CD4-positive, alpha-beta T cell treated with Interferon gamma for 1 hour (primary cell): ENCODE measurements at places on chromosomes 3 and 15.

DNA sequence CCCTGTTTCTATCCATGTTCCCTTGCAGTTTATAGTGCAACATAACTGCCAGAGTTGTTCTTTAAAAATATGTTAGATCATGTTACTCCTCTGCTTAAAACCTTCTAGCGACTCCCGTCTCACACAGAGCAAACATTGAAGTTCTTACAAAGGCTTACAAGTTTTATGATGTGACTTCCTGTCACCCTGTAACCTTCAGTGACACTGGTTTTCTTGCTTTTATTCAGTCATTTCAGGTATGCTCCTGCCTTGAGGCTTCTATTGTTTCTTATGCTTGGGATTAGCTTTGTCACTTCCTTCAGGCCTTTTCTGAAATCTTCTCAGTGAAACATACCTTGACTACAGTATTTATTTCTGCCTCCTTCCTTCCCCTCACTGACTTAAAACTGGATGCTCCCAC lies 252.1 kb downstream of the DOCK3 start:
- no peak for DNase-seq

DNA sequence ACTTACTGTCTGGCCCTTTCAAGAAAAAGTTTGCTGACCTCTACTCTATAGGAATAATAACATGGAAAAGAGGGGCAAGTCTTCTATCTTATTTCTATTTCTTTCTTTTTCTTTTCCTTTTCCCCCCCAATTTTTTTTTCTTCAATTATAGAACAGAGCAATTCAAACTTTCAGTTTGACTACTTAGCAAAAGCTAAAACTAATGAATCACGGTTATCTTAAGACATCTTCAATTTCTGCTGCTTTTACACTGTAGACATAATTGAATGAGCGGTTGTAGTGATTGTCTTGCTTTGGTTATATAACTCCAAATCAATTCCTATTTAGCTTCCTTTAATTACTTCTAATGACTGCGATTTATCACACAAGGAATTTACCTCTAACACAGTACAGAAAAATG lies 74.3 kb upstream of the P2RY1 start:
- DNase-seq = no peak

GRCh38 chr3:188568736-188569135 lies 414.8 kb downstream of the LPP start:
- no peak for DNase-seq

DNA sequence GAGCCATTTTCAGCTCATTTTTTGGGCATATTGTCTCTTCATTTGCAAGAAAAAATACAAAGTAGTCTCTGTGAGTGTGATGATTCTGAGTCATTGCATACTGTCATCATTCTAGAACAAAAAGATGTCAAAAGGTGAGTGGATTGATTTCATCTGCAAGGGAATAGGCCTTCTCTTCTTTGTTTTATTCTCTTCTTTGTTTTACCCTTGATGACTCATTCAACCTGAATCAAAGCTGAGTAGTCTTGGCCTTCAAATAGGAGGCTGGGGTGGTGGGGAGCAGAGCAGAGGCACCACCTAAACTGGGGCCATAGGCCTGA lies 25.4 kb downstream of the CYP19A1 start:
- DNase-seq = no peak

DNA sequence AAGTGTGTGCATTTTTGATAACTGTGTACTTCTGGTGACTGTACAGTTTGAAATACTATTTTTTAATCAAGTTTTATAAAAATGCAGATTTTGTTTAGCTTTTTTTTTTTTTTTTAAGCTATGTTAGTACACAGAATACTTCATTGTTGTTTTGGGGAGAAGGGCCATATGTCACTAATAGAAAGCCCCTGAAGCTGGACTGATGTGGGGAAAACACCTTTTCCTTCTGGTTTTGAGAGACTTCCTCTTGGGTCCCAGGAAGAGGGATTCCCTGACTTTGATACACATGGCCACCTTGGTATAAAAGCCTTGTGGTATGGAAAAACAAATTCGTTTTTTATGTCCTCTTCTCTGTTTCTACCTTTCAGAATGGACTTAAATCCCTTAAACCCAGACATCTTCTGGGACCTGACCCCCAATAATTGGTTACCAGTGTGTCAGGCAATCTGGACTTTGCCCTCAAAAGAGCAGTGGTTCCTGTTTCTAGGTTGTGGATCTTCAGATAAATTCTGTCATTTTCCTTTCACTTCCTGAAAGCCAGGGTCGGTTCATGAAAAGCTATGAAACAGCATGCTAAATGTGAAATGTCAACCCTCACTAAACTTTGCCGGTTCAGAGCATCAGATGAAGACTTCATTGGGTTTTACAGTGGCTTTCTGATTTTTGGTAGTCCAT lies 31.1 kb upstream of the BLOC1S6 start:
- no peak for DNase-seq

DNA sequence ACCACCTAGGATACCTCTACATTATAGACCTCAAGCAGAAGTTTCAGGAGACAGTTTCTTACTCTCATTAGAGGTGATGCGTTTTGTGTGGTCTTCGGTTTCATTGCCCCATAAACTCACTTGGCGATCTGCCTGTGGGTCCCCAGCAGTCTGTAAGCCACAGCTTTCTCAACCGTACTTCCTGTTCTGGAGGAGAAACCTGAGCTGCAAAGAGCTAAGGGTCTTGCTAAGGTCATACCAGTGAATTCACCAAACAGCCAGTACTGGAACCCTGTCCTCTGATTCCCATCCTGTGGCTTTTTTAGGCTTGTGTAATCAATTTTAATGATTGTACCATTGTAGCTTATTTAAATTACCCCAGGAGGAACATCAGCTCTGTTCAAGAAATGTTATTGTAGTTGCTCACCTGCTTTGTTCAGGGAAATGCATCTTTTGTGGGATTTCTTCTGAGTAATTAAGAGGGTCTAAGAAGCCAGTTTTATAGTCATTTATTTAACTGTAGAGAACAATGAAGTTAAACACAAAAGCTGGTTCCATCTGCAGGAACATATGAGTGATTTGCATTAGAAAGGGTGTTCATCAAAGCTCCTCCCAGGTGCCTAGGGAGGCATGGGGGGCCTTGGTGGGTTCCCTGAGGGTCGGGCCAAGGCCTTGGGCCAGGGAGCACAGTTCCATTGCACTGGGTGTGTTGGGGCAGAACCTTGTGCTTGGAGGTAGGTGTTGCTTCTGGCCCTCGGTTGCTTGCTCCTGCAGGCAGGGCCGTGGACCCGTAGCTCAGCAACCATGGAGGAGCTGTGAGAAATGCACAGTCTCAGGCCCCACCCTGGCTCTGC lies 69.6 kb downstream of the APBA2 start:
- no peak for DNase-seq

DNA sequence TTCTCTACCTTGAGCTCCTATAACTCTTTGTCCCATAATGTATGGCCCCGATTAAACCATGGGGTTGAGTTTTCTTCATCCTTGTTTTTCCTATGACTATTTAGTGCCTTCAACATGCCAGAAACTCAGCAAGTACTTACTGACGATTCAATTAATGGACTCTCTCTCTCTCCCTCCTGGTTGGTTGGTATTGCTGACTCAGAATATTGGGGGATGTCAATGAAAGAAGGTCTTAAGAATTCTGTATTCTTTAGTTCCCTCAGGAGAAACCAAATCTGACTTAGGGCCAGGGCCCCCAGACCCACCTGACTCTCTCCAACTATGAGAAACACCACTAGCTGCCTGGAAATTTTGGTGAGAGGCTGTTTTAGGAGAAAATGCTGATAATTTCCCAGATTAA lies 40.8 kb downstream of the TM4SF4 start:
- DNase-seq = no peak

DNA sequence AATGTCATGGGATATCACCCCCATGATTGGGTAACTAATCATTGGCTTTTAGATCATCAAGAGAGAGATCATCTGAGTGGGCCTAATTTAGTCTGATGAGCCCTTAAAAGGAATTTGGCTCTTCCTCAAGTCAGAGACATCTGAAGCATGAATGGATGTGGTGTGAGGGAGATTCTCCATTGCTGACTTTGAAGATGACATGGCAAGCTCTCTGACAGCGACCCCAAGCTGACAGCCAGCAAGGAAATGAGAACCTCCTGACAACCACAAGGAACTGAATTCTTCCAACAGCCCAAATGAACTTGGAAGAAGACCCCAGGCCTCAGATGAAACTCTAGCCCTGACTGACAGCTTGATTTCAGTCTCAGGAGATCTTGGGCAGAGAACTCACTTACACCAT lies 108.4 kb upstream of the SPATA12 start:
- no peak for DNase-seq

DNA sequence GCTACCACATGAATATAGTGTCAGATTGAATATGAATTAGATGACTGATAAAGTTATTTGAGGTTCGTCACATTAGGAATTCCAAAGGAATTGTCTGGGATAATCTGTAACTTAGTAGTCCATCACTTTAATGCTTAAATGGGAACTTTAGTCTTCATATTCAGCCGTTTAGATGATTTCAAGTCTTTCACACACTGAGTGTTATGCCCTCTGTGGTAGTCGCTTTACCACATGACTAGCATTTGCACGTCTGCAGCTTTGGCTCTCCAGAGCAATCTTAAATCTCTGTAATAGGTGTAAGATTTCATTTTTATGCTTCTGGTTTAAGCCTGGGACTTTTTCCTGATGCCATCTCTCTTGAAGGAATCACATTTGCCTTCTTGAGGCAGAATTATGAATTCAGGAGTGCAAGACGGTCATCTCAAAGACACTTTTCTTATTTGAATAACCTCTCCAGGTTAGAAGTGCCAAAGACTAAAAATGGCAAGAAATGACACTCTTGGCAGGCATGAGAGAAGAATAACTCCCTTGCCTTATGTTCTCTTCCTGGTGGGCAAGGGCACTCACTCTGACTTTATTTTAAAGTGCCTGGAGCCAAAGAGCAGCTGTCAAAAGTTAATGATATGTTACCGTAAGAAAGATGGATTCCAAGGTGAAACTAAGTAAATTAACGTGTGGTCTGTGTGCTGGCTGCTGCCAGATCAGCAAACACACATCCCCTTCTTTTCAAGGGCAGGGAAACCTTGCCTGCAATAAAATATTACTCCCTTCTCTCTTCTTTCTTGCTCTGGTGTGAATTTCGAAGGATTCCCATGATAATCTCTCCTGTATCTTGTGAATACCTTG lies 153.3 kb downstream of the B3GALNT1 start:
- DNase-seq = no peak

GRCh38 chr15:89423981-89424380 lies 72.4 kb downstream of the RHCG start:
- DNase-seq = no peak

DNA sequence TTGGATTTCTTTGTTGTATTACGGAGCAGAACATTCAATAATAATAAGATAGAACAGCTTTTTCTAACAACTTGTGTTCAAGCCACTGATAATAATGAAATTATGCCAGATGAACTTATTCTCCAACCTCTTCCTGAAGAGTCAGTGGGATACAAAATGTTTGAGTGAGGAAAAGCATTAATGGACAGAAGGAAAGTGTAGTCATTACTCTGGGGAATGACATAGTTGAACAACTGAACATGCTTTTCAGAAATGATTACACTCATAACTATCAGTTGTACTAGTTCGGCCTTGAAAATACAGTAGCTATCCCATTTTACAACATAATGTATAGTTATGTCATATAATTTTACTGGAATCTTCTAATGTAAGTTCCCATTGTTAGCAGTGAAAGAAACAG lies 55.9 kb downstream of the ALCAM start:
- DNase-seq = no peak

- DNase-seq = no peak
These were observed 17.5 kb downstream of the SLC9A9 start for GRCh38 chr3:143830786-143831185.

DNA sequence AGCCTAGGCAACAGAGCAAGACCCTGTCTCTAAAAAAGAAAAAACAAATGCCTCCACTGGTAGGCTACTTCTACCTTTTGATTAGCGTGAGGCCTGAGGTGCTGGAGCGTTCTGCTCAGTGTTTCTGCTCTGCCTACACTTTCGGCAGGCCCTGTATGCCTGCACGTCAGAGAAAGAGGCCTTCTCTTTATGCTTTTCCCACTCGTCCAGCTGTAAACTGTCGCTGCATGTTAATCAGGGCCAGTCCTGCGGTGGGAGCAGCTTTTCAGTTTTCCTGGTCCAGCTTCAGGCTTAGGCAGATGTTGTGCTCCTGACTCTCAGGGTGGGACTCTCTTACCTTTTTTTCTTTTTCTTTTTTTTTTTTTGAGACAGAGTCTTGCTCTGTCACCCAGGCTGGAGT lies 25.3 kb downstream of the CSPG5 start:
- no peak for DNase-seq

DNA sequence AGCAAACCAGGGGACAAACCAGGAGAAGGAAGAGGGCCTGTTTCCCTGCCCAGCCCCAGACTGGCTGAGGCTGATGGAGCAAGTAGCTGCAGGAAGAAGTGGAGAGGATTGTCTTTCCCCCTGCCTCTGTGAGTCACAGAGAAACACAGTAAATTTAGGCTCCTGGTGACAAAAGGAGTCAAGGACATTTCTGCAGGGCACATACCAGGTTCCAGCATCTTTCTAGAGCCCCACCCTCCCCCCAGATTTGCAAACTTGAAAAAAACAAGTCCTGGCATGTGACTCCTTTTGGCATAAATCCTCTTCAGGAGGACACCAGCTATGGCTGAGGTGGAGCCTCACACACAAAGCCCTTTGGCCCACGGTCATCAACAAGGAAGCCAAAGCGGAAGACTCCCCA lies 17.8 kb downstream of the PLD1 start:
- DNase-seq = no peak

- peak; percentile 2 for DNase-seq
These were observed 104.2 kb upstream of the SLC7A14 start for GRCh38 chr3:170689893-170690660.

DNA sequence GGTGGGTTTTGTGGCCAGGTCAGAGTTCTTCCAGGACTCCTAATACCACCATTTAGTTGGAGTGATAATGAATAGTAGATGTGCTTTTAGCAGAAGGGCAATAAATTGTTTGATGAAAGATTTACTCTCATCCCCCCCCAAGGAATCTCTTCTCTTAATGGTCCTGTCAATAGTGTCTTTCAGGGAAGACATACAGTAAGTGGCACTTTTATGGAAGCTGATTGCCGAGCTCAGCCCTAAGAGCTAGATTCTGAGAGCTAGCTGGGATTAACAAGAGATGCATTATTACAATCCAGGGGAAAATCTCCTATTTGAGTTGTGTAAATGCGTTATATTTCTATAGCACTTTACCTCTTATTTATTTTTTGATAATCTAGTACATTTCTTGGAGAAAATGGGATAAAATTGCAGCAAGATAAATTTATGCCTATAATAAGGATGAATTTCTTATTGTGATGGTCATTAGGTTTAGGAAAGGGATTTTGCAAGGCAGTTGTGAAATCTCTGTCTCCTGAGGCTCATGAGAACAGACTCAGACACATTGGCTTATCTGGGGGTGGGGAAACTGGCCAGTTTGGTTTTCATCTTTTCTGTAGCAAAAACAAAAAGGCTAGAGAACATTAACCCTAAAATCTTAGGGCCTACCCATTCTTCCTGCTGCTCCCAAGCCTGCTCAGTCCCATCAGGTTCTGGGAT lies 41.6 kb upstream of the CLSTN2 start:
- DNase-seq = no peak

DNA sequence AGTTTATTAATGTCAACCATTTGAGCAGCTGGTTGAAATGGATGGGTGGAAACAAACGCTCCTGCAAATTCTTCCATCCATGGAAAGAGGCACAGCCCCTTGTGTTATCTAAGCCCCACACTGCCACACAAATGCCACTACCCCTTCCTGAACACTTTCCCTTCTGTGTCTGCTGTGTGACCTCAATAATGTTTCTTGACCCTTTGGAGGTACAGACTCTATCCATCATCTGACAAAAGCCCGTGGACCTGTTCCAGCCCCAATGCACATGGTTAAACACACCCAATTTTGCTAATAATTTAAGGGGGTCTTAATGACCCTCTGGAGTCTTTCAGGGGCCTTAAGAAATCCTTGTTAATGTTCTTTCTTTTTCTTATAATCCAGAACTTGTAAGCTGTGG lies 482.2 kb upstream of the CFAP20DC start:
- no peak for DNase-seq

- no peak for DNase-seq
These were observed 210.9 kb upstream of the LYSMD4 start for GRCh38 chr15:99944131-99944530.
